C1 segment of cervical spinal cord (tissue), 14 donors: ENCODE measurements at places on chromosomes 1 and 21.

DNA sequence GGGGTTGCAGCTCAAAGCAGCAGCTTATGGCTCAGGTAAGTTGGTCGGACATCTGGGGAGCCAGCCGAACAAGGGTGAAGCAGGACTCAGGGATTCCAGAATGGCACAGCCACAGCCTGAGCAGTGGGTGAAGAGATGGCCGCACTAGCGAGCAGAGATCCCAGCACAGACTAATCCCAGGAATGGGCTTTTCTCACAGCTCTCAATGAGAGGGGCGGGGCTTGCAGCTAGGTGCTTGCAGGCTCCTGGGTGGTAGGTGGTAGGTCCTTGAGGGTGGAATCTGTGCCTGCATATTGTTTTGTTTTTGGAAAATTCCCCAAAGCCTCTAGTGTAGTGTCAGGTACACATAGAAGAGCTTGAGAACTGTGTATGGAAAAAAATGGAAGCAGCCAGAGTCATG, 9.0 kb downstream of the KIAA0040 start:
- DNase-seq, result no peak

DNA sequence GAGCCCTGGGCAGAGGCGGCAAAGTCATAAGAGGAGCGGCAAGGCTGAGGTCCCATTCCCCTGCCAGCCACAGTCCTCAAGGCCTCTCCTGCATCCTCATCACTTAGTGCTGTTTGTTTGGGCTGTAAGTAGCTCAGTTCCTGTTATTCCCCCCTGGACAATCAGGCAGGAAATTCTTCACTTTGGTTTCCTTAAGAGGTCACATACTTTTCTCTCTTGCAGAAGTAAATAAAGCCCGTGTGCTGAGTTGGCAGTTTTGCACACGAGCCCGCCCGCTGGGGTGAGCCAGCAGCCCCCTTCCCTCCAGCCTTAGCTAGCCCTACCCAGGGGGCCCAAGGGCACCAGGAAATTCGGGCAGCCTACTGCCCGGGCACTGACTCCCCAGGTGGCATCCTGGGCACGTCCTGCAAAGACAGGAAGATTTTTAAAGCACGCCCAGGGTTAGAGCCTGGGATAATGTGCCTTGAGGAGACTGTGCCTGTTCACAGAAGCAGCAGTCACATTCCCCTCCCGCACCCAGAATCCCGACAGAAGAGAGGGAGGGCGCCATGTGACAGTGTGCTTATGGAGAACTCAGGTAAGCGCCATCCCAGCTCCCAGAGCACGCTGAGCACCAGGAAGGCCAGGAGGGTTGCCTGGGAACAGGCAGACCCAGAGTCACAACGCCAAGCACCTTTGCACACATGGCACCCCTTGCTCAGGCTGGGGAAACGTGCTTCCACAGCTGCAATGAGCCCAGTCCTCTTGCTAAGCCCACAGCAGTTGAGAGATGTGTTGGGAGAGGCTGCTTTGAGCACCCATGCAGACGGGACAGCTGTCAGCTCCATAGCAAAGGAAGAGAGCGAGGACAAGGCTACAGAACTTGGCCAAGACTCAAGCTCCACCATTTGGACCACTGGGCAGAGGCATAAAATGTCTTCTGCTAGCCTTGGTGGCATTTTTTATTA, 144.5 kb upstream of the TMEM51 start:
- no peak for DNase-seq

DNA sequence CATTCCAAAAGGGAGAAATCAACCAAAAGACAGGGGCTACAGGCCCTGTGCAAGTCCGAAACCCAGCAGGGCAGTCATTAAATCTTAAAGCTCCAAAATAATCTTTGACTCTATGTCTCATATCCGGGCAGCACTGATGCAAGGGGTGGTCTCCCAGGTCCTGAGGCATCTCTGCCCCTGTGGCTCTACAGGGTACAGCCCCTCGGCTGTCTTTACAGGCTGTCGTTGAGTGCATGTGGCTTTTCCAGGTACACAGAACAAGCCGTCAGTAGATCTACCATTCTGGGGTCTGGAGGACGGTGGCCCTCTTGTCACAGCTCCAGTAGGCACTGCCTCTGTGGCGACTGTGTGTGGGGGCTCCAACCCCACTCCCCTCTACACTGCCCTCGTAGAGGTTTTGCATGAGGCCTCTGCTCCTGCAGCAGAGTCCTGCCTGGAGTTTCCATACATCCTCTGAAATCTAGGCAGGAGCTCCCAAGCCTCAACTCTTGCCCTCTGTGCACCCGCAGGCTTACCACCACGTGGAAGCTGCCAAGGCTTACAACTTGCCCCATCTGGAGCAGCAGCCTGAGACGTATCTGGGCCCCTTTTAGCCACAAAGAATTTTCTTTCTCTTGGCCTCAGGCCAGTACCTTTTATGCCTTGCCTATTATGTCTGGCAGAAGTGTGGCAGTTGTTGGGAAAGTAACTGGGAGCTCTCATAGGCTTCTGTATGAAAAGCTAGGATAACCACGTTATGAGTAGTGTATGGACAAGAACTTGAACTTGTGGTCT, 52.5 kb downstream of the POU2F1 start:
- DNase-seq, result no peak

DNA sequence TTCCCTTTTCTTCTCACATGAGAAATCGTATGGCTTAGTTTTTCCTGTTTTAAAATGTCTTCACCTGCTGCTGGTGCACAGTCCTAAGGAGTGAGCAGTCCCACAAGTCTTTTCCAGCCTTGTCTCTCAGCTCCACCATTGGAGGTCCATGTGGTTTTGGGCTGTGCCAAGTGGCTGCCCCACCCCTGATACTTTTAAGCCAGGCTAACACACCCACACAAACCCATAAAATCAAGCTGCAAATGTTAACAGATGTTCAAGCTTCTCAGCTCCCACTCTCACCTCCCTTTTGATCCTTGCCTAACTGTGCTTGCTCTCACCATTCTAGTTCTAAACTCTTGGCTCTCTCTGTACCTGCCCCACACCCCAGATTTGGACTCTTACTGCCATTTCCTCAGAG, 74.5 kb upstream of the COL24A1 start:
- DNase-seq, result no peak

DNA sequence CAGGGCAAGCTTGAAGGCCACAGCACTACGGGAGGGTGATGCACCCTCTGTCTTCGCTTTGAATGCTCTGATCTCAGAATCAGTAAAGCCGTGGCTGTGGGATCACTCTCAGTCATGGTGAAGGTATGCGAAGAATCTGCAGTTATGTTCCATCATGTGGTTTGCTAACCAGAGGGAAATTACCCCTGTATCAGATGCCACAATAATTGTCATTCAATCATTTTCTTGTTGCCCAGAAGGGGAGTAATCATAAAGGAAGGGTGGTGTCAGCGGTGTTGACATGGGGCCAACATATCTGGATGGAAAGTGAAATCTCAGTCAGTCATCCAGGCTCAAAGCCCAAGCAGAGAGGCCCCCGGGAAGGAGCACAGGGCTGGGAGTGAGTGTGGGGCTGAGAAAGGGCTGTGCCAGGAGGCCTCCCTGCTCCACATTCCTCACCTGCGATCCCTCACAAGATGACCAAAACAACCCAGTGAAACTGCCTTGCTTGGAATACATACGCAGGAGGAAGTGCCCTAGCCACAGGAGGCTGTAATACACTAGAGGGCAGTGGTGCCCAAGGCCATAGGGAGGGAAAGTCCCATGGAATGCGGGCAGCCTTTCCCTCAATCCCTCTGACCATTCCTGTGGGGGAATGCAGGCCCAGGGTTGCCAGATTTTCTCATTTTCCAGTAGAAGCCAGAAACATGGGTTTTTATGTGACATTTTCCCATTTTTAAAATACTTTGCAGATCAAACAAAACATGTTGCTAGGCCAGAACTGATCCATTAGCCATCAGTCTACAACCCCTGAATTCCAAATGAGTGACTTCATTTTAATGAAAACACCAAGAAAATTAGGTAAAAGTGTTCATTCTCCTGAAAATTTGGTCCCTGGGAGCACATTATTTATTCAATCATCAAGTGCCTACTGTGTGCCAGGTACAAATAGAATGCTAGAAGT, 95.7 kb upstream of the VANGL1 start:
- no peak for DNase-seq

DNA sequence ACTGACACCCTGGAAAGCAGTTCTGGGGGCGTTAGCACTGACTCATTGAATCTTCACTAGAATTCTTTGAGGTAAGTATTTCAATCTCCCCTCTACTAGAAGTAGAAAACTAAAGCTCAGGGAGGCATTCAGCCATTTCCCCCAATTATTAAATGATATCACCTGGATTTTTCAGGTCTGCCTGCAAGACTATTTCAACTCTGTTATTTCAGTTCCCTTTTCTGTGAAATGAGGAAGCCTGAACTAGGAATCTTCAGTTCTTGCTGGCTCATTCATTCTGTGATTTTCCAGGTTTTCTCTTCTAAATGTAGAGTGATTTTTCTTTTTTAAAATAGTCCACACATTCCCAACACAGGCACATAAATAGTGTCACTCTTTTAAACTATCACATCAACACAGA, 337.0 kb upstream of the NR5A2 start:
- DNase-seq, result no peak

DNA sequence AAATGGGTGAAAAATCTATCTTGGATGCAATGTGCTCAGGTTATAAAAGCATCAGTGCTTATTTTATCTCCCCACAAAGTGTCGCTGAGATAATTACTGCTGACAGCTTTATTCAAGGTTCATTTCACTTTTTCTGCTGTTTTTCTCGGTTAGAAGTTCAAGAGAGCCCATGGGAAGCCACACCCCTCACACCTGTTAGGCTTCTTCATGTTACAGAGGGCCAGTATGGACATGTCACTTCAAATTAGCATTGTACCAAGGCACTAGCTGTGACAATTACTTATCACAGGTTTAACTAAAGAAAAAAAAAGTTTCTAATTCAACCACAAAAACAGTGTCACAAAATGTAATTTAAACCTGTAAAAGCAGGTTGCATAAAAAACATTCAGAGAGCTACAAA, 187.3 kb upstream of the DMRTA2 start:
- DNase-seq, result no peak

- DNase-seq, result no peak
Observed at GRCh38 chr1:82220754-82221153, 420.0 kb downstream of the ADGRL2 start.

GRCh38 chr1:197314682-197315081, 46.6 kb downstream of the CRB1 start:
- no peak for DNase-seq

DNA sequence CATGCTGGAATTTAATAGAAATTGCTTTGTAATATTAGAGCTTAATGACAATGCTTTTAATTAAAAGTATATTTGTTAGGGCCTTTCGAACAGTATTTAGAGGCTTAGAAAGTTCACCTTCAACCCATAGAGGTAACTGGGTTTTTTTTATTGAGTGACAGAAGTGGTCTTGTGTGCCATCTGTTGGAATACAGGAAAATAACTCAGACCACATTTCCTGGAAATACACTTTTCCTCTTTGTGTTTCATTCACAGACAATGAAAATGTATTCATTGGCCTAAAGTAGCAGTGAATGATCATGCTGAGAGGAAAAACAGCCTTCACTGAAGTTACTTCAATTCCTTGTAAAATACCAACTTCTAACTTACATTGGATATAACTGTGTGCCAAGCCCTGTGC, 83.6 kb upstream of the L1TD1 start:
- DNase-seq, result no peak

DNA sequence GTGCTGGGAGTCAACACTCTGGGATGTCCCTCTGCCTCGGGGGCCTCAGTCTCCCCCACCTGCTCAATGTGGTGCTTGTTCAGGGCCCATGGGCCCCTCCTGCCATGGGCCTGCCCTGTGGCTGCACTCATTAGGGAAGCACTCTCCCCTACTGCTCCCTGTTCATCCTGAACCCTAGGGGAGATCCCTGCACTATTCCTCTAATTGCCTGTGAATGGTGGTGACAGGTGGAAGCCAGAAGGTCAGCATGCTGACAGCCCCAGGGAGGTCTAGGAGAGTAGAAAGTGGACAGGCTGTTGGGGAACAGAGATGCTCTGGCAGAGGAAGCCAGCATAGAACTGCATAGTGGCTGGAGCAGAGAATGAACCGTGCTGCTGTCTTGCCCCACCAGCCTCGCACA, 217.6 kb downstream of the TRABD2B start:
- DNase-seq, result no peak
